Psoas muscle (tissue), 8 donors: ENCODE measurements at places on chromosomes 13 and 19. TPM values are rescaled to one million over a fixed set of nuclear protein-coding genes. Genes with fewer than 3 reads are reported as not detected.

DNA sequence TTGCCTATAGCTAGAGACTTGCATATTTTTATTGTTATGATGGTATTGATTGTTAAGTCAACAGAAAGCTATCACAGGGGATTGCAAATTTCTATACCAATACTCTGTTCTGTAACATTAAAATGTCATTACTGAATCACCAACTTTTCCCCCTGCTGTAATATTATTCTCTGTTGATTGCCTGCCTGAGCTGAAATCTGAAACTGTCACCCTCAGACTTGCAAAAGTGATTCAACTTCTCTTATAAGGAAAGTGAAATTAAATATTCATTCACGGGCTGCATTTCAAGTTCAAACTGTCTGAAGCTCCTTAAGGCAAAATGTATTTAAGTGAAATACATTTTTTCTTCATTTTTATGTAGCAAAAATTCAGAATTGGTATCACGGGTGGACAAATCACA is 723.2 kb downstream of the PCDH9 start:
- no peak overlapping the region for H3K4me3 ChIP-seq
- peaks cover 5% of the 10 kb centered on the region for H3K4me1 ChIP-seq
- H3K27me3 ChIP-seq: no peaks in the 10 kb centered on the region
- H3K36me3 ChIP-seq: no peaks in the 10 kb centered on the region
- H3K27ac ChIP-seq: no peak overlapping the region

DNA sequence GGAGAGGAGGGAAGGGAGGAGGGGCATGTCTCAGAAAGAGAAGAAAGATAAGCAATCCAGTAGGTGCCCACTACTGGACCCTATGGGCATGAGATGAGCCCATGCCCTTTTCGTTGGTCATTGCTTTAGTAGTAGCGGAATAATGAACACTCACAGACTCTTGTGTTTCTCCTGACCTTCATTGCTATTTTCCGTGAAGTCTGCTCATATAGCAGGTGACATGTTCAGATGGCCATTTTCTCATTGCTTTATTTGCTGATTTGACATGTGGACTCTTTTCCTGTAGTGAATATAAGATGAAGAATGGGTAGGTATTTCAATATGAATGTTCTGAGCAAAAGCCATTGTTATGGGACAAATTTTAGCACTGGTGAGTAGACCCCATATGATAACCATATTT is 16.4 kb downstream of the WDFY2 start:
- H3K4me3 ChIP-seq: no peak overlapping the region
- H3K36me3 ChIP-seq: no peaks in the 10 kb centered on the region
- DNase-seq: no peak
- H3K27ac ChIP-seq: no peak overlapping the region

- peak overlapping the region; percentile 30 for H3K27ac ChIP-seq
- no peaks in the 10 kb centered on the region for H3K27me3 ChIP-seq
- H3K4me3 ChIP-seq: no peak overlapping the region
- H3K36me3 ChIP-seq: peaks cover 47% of the 10 kb centered on the region
- DNase-seq: peak; percentile 13
These were observed 5.1 kb downstream of the CIC start for GRCh38 chr19:42274065-42274682.

- DNase-seq: no peak
- no peak overlapping the region for H3K4me3 ChIP-seq
- H3K27ac ChIP-seq: no peak overlapping the region
- H3K4me1 ChIP-seq: no peaks in the 10 kb centered on the region
These were observed 603.7 kb downstream of the UQCRFS1 start for GRCh38 chr19:28609091-28609755.

The CLEC17A gene
- 0.03 TPM for polyA plus RNA-seq
